ENCODE measurements at places on chromosomes 7 and 10.
A peak's percentile ranks its signal among the peaks of the same experiment; 100 is the strongest.

DNA sequence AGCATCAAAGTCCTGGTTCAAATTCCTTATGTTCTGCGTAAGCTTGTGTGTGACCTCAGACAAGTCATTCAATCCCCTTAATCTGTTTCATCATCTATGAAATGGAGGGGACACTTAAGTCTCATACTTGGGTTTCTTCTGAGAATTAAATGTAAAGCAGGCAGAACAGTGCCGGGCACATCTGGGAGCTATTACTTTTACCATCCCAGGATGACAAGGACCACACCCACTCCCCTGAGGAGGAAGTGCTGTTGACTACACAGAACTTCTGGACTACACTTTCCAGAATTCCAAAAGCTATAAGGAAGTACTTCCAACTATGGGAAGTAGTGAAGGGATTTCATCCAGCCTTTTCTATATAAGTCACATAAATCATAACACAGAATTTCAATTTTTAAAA lies 294.9 kb downstream of the IPMK start:
- no peak for DNase-seq

- no peak for DNase-seq
Observed at GRCh38 chr7:94422827-94423460, 28.2 kb downstream of the COL1A2 start.

DNA sequence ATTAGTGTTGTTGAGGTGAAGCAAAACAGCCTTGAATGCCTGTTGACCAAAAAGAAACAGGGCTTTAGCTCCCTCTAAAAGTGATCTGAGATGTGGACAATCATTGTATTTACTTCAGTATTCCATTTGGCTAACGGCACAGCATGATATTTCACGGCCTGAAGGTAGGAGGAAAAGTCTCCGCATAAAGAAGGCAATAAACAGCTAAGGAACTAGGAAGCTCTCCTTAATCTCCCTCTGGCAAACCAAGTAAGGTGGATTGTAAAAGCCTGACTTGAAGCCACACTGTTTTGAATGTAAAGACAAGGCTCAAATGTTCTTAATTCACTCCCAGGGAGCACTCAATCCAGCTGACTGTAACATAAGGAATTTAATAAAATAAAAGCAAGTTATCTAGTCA lies 160.0 kb upstream of the ZNF804B start:
- DNase-seq: no peak

GRCh38 chr7:118573085-118573484 lies 348.6 kb downstream of the ANKRD7 start:
- no peak for DNase-seq

DNA sequence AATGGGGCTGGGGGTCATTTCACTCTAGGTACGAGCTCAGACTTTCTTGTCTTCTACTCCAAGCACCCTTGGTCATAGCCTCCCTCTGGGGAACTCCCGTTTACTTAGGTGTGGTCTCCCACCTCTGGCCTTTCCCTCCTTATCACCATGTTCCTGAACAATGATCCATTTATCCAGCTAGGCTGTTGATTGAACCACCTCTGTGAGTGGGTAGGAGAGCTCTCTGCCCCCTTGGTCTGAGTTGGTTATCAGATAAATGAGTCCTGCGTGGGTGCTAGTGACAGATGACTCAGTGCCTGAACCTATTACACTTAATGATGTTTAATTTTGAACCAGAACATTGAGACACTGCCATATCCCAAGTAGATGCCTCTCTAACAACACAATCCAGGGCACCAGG lies 9.4 kb downstream of the BLNK start:
- DNase-seq: no peak

- no peak for DNase-seq
Observed at GRCh38 chr7:128831994-128832879, 2.0 kb downstream of the FLNC start.

DNA sequence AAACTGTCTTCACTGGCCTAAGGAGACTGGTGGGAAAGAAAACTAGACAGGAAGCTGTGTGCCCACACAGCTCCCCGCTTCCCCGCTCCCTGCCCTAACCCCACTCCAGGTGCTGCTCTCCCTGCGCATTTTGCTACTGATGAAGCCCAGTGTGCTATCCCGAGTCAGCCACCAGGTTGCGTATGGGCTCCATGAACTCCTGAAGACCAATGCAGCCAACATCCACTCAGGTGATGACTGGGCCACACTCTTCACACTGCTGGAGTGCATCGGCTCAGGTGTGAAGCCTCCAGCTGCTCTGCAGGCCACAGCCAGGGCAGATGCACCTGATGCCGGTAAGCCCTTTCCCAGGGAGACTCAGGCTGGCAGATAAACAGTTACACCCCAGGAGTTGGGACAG lies 20.3 kb upstream of the NFKB2 start:
- DNase-seq: no peak

- DNase-seq: no peak
Observed at GRCh38 chr10:110834629-110835301, 37.0 kb upstream of the PDCD4 start.

DNA sequence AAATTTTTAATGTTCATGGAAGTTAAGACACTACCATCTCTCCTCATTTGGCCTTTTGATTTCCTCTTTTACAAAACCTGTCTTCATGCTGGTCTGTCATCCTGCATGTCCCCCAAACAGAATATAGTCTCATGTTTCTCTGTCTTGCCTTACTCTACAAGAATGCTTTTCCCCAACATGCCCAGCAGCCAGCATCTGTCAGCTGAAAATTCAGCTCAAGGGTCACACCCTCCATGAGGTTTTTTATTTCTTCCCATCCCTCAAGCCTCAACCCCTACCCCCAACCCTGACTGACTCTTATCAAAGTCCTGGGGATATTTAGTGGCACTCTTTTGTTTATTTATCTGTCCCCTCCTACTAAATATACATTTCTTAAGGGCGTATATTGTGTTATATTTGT lies 202.0 kb downstream of the ANK3 start:
- DNase-seq: no peak

DNA sequence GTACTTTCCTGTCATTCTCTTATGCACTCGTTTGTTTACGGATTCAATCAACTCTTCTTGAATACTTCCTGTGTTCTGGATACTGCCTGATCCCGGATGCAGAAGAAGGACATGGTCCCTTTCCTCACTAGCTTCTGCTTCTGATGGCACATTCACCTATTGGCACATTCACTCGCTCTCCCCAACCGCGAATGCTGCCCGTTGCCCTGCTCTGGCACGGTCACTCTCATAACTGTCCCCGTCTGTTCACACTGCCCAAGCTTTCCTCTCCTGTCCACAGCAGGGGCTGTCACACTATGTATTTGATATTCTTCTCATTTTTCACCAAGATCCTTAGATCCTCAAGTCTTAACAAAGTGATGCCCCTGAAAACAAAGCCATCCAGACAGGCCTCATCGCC lies 327.4 kb downstream of the PAXIP1 start:
- no peak for DNase-seq

- DNase-seq: no peak
Observed at GRCh38 chr10:30528429-30528786, 94.4 kb downstream of the MAP3K8 start.

DNA sequence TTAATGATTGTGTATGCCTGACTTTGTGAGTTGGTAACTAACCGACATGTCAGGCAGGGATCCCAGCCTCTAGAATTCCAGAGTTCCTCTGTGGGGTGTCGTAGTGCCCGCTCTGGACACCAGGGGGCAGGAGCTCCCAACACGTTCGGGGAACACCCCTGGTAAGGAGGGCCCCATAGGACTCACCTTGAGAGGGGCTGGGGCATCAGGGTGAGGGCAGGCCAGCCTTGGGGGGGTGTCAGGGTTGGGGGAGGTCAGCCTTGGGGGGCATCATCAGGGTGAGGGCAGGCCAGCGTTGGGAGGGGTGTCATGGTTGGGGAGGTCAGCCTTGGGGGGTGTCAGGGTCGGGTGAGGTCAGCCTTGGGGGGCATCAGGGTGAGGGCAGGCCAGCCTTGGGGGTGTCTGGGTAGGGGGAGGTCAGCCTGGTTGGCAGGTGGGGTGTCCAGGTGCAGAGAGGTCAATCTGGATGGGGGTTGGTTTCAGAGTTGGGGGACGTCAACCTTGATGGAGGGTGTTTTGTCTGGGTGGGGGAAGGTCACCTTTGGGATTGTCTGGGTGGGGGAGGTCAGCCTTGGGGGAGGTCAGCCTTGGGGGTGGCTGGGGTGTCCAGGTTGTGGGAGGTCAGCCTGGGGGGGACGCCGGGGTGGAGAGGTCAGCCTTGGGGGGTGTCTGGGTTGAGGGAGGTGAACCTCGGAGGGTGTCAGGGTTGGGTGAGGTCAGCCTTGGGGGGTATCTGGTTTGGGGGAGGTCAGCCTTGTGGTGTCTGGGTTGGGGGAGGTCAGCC lies 45.6 kb upstream of the SUN1 start:
- DNase-seq: no peak

DNA sequence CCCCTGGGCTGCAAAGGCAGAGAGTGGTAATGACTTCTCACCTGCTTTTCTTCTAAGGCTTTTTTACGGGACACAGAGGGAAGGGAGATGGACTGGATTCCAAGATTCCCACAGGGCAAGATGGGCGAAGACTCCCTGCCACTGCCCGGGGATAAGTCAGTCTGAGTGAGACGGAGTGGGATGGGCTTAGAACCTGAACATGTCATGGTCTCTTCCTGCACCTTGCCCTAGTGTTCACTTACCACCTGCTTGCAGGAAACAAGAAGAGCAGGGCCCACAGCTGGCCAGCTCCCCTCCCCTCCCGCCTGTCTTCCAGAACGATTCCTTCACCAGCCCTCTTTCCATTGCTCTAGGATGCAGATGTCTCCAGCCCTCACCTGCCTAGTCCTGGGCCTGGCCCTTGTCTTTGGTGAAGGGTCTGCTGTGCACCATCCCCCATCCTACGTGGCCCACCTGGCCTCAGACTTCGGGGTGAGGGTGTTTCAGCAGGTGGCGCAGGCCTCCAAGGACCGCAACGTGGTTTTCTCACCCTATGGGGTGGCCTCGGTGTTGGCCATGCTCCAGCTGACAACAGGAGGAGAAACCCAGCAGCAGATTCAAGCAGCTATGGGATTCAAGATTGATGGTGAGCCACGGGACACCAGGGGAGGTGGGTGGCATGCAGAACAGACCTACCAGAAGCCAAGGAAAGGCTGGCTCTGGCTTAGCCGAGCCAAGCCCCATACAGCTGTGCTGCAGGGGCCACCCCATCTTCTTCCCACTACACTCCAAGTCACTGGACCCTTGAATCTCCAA lies 1.3 kb downstream of the SERPINE1 start:
- DNase-seq: no peak

GRCh38 chr7:81776948-81777630 lies 7.2 kb upstream of the HGF start:
- no peak for DNase-seq

- peak; percentile 75 for DNase-seq
Observed at GRCh38 chr7:20172736-20173334, 44.3 kb downstream of the MACC1 start.

DNA sequence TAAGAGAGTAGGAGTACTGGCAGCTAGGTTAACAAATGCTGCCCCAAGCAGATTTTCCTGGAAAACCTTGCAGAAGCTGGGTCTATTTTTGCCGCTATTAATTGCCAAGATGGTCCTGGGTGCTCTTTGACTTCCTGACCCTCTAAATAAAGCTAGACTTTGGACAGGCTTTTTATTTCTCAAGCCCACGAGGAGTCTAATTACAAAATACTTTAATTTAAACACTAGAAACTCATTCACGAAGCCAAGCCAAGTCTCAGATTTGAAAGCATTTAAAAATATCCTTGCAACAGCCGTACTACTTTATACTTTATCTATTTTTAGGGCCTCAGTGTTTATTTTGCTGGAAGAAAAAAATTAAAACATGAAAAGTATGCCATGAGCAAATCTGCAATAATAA lies 45.1 kb downstream of the TMEM26 start:
- DNase-seq: no peak

- no peak for DNase-seq
Observed at GRCh38 chr10:5860066-5860465, 29.6 kb downstream of the ANKRD16 start.

- DNase-seq: no peak
Observed at GRCh38 chr10:129628823-129629222, 161.8 kb downstream of the MGMT start.

- DNase-seq: no peak
Observed at GRCh38 chr7:44486693-44487092, 3.8 kb downstream of the NUDCD3 start.

GRCh38 chr7:148935451-148935850 lies 51.4 kb upstream of the EZH2 start:
- DNase-seq: no peak

- no peak for DNase-seq
Observed at GRCh38 chr10:102119417-102120141, 589 bp downstream of the LDB1 start.

GRCh38 chr10:44071479-44071878 lies 313.4 kb downstream of the CXCL12 start:
- no peak for DNase-seq

- no peak for DNase-seq
Observed at GRCh38 chr10:131983780-131984179, 2.1 kb upstream of the BNIP3 start.

DNA sequence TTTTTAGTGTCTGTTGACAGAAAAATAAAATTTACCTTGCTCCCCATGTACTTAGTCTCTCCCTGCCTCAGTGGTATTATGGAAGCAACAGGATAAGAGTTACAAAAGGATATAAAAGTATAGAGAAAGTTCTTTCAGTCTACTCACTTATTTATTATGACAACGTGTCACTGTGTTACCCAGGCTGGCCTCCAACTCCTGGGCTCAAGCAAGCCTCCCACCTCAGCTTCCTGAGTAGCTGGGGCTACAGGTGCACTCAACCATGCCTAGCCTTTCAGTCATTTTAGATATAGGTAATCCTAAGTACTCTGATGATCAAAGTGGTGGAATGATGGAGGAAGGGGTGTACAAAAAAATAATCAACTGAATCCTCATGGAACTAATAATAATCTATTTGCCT lies 215.2 kb upstream of the MKLN1 start:
- no peak for DNase-seq

GRCh38 chr10:18582803-18583202 lies 68.6 kb downstream of the NSUN6 start:
- DNase-seq: no peak

GRCh38 chr10:14879124-14879927 lies 660 bp downstream of the SUV39H2 start:
- no peak for DNase-seq

- DNase-seq: no peak
Observed at GRCh38 chr10:89074120-89074519, 83.5 kb downstream of the FAS start.

DNA sequence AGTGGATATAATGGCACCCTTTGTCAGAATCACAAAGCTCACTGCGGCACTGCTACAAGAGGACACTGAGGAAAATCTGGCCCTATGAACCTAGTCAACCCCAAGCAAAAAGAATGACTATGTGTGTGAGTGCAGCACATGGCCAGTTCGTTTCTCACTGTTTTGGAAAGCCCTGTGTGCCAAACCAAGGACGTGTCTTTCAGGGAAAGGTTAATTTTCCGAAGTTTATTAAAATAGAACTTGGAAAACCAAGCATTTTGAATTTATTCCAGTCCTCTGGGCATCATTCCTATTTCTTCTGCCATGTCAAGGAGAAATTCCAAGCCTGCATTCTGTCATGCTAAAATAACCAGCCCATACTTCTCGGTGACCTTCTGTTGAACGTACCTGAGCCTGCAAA lies 471.8 kb downstream of the PLXDC2 start:
- no peak for DNase-seq

- no peak for DNase-seq
Observed at GRCh38 chr7:39144420-39144819, 166.7 kb downstream of the POU6F2 start.
